Activated CD4-positive, alpha-beta T cell treated with anti-CD3 and anti-CD28 coated beads for 48 hours (primary cell): ENCODE measurements at places on chromosomes 7 and 10.
A peak's percentile ranks its signal among the peaks of the same experiment; 100 is the strongest.

DNA sequence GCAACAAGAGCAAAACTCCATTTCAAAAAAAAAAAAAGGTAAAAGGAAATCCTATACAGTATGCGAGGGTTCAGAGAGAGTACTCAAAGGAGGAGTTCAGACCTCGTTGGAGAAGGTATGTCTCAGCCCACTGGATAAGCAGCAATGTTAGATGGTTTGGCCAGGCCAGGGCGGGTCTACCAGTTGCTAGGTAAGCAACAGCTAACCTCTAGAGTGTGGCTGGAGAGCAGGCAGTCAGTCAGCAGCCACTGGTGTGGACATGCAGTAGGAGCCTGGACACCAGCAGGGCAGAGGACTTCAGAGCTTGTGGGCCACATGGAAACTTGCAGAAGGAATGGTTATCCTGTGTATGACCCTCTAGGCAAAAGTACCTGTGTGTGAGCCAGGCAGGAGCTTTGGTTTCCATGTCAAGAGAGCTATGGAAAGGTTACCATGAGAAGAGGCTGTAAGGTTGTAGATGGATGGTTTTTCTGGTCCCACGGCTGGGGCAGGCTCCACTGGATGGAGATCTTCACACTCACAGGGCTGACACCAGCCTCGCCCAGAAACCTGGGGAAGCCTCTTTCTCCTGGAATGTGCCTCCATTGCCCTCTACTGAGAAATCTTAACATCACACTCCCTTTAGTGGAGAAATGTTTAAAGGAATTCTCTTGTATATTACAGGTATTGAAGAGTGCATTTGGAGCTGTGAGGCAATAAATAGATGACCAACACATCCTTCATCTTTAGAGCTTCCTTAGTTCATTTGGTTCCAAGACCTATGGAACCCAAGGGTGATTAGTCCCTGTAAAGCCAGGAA lies 63.6 kb downstream of the CCDC186 start:
- DNase-seq, result no peak

GRCh38 chr7:138122162-138122561 lies 45.9 kb downstream of the AKR1D1 start:
- DNase-seq, result no peak

DNA sequence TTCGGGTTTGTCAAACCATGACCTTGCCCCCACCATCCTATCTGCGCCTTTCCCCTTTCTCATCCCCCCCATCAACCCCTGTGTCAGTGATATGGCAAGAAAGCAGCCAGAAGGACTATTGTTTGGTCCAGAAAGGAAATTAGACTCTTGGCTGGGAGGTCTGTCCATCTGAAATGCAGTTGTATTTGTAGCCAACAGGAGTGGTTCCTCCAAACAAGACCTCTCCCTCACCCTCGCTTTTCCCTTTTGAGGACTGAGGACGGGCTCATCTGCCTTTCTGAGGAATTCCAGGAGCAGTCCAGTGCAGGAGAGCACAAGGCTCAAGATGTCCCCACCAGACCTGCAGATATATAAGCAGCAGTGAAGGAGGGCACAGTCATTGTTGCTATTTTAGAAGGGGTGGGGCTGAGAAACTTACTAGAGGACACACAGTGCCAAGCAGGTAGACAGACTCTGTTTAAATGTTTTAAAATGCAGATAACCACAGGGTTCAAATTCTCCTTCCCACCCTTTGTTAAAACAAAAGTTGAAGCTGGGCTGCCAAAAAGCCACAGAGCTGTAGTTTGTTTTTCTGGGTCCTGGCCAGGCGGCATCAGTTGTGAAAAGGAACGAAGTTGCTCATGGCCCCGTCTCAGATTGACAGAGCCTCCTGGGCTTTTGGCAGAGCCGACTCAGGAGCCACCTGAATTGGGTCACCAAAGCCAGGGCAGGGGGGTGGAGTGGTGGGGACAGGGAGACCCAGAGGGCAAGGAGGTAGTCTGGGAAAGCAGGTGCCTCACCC lies 37.3 kb downstream of the CYP17A1 start:
- DNase-seq, result no peak

GRCh38 chr7:123823898-123824753 lies 20.8 kb upstream of the HYAL4 start:
- peak; percentile 70 for DNase-seq

DNA sequence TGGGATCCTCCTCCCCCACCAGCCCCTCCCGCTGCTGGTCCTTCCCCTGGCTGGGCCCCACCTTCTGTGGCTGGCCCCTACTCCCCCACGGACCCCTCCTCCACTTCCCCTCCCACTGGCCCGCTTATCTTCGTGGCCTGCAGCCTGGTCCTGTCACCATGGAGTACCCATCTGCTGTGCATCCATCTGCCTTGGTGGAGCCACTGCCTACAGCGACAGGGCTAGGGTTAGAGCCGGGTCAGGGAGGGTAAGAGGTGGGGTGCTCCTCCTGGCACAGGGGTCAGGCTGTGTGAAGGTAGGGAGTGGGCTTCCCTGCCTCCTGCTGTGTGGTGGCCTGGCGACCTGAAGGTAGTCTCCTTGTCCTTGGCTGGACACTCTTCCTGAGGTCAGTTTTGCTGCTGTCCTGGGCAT lies 5.2 kb downstream of the ADCY1 start:
- no peak for DNase-seq

DNA sequence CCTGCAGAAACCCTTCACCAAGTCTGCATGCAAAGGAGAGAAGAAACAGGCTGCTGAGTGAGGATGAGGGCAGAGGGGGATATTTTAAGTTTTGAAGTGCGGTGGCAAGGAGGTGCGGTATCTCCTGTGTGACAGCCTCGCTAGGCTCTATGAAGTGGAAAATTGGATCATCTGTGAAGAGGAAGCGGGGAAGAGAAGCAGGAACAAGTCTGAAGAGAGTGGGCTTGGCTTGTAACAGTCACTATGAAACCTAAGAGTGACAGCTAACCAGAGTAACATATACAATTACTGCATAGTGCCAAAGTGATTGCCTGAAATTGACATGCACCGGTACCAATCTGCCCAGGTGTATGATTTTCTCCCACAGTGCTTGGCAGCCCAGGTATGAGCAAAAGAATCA lies 287.5 kb upstream of the KLF14 start:
- DNase-seq, result no peak

GRCh38 chr7:111855842-111856227 lies 293.5 kb upstream of the IMMP2L start:
- no peak for DNase-seq

GRCh38 chr7:85229544-85229943 lies 42.7 kb upstream of the SEMA3D start:
- no peak for DNase-seq

GRCh38 chr10:25817200-25817599 lies 116.8 kb upstream of the MYO3A start:
- DNase-seq, result no peak

- DNase-seq, result no peak
These were observed 45.8 kb downstream of the FHIP2A start for GRCh38 chr10:114867365-114867764.
